ENCODE measurements at places on chromosomes 2 and 18. TPM values are rescaled to one million over a fixed set of nuclear protein-coding genes. Genes with fewer than 3 reads are reported as not detected.

Gene EN1
- 0.39 TPM for total RNA-seq

Gene IL36G
- not detected for total RNA-seq

Gene PLEK
- not detected for total RNA-seq

Gene DYSF
- total RNA-seq, result 11.1 TPM

Gene MC5R
- total RNA-seq, result not detected

Gene GALNT5
- 0.10 TPM for total RNA-seq

Gene IL37
- total RNA-seq, result not detected

Gene CCDC68
- total RNA-seq, result not detected

Gene MRO
- not detected for total RNA-seq

Gene ARHGAP15
- not detected for total RNA-seq

Gene C1QL2
- not detected for total RNA-seq

Gene SCTR
- not detected for total RNA-seq

Gene FEZ2
- 47.3 TPM for total RNA-seq

Gene HOXD1
- not detected for total RNA-seq

Gene LYG1
- total RNA-seq, result 1.2 TPM

Gene PSTPIP2
- 0.20 TPM for total RNA-seq

Gene LOXHD1
- not detected for total RNA-seq

Gene MEP1B
- not detected for total RNA-seq

Gene SERPINB4
- not detected for total RNA-seq

Gene GCKR
- total RNA-seq, result 0.61 TPM

Gene ZBTB7C
- 10.6 TPM for total RNA-seq

Gene SERPINB7
- total RNA-seq, result not detected

Gene MYCN
- 43.8 TPM for total RNA-seq

Gene NEUROD1
- total RNA-seq, result 65.5 TPM

Gene ANKRD29
- total RNA-seq, result not detected
